ENCODE measurements at places on chromosomes 4 and X. TPM values are rescaled to one million over a fixed set of nuclear protein-coding genes. Genes with fewer than 3 reads are reported as not detected.

CSAG2 gene
- not detected for polyA plus RNA-seq

STAG2 gene
- polyA plus RNA-seq = 10.1 TPM

DNA sequence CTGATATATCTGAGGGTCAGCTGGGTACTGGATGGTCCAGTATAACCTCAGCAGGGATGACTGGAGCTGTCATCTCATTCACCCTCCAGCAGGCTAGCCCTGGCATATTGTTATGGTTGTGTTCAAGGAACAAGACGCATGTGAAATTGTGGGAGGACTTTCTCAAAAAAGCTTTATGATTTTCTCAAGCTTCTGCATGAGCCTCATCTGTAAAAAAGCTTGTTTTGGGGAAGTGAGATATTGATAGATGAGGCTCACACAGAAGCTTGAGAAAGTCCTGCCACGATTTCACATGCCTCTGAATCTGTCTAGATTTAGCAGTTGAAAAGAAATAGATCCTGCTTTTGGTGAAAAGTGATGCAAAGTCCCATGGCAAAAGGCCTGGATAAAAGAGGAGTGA, 93.4 kb downstream of the SPCS3 start:
- DNase-seq = no peak

- no peak for DNase-seq
These were observed 3.2 kb downstream of the TMEM165 start for GRCh38 chr4:55398966-55399365.

GRCh38 chr4:118114720-118115119, 80.4 kb downstream of the NDST3 start:
- no peak for DNase-seq

- DNase-seq = no peak
These were observed 22.7 kb downstream of the PSAPL1 start for GRCh38 chr4:7411896-7412553.

GRCh38 chr4:162938738-162939485, 227.8 kb downstream of the NAF1 start:
- DNase-seq = no peak

DNA sequence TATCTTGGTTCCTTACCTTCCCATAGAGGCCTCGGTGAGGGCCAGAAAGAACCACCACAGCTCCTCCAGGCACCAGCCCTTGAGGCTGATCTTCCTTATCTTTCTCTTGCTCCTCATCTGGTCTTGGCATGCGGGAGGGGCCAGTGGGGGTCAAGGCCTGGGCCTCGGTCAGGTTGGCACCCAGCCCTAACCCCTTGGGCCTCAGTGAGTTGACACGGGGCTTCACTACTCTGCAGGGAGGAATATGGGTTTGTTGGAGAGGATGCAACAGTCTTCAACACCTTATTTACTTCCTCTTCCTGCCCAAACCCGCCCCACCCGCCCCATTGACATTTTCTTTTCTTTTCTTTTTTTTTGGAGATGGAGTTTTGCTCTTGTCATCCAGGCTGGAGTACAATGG, 6.0 kb downstream of the GPKOW start:
- no peak for DNase-seq
